Activated T-cell treated with anti-CD3 and anti-CD28 coated beads for 48 hours (primary cell): ENCODE measurements at places on chromosomes 3 and 15.

- no peak for DNase-seq
These were observed 34.1 kb downstream of the ATP13A5 start for GRCh38 chr3:193344486-193344885.

- no peak for DNase-seq
These were observed 241.8 kb downstream of the TBC1D5 start for GRCh38 chr3:17500618-17501017.

DNA sequence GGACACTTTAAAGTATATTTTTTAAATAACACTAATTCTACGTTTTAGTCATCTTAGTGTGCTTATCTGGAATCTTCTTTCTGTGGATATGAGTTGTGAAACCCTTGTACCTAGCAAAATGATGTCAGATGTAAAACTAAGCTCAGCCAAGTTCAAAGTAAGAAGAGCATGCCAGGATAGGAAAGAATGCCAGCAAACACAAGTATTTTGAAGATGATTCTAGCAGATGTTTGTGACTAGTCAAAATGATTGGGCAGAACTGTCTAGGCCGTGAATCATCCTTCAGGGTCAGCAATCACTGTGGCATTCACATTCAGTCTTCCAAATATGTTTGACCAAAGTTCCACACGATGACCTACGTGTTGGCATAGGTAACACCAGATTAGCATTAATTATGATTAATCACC lies 5.4 kb upstream of the PLOD2 start:
- no peak for DNase-seq

- no peak for DNase-seq
These were observed 10.1 kb upstream of the GPR171 start for GRCh38 chr3:151213151-151213550.

DNA sequence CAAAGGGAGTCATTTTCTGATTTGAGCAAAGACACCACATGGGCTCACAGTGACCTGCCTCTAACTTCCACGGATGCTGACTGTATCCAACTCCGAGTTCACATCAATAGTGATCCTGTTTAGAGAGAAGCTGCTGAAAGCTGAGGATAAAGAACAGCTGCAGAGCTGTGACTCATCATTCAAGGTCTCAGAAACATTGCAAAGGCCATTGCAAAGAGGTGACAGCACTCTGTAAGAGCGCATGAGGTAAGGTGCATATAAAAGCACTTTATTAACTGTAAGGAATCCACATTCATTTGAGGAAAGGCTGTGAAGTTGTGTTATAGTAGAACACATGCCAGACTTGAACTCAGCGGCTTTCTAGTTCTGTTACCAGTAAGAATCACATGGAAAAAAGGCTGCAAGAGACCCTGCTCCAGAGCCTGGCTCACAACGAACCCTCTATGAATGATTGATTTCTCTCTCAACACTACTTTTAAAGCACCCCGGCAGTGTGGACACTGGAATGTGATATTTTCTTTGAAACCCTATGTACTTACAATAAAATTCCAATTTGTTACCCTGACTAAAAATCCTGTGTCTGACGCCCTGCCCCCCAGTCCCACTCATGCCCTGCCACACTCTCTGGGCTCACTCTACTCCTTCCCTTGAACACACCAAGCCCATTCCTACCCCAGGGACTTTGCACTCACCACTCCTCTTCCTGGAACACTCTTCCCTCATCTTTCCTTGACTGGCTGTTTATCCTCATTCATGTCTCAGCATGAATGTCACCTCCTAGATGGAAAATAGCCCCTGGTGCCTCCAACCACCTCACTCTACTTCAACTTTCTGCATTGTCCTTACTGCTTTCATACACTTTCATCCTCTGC lies 111.2 kb downstream of the LSM3 start:
- no peak for DNase-seq

GRCh38 chr3:134754768-134755559 lies 40.1 kb upstream of the EPHB1 start:
- DNase-seq, result peak; percentile 18

DNA sequence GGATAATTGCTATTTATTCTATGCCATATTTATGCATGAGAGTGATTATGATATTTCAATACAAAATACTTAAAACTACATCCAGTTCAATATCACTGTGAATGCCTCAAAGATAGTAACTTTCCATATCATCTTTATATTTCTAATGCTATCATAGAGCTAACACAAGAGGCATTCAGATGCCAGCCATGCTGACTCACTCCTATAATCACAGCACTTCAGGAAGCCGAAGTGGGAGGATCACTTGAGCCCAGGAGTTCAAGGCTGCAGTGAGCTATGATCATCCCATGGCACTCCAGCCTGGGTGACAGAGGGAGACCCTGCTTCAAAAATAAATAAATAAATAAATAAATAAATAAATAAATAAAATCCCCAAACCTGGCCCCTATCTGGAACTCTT lies 498.7 kb downstream of the EPHA3 start:
- no peak for DNase-seq

- no peak for DNase-seq
These were observed 84.6 kb downstream of the PRICKLE2 start for GRCh38 chr3:64140651-64141050.

DNA sequence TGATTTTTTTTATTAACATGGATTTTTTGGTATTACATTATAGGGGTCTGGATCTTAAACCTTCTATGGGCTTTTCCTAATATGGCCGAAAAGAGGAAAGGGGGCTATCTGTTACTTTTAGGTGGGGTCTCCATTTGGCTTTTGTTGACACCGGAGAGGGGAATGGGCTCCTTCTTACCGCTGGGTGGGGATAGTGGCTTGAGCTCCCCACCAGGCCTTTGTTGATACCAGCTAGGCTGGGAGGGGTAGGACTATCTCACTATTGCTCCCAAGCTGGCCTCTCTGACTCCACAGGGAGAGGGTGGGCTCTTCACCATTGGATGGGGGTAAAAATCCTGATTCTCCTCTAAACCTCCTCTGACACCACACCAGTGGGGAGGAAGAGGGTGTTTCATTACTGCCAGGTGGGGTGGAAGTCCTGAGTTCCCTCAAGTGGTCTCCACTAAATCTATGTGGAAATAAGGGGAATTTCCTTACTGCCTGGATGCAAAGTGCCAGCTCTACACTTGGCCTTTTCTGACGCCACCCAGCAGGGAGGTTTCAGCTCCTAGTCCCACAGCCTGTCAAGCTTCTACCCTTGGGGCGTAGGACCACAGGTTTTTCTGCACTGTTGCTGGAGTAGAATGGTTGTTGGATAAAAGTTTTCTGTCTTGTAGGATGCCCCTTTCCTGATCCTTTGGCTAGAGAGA lies 572.3 kb downstream of the MAGI1 start:
- DNase-seq, result no peak

DNA sequence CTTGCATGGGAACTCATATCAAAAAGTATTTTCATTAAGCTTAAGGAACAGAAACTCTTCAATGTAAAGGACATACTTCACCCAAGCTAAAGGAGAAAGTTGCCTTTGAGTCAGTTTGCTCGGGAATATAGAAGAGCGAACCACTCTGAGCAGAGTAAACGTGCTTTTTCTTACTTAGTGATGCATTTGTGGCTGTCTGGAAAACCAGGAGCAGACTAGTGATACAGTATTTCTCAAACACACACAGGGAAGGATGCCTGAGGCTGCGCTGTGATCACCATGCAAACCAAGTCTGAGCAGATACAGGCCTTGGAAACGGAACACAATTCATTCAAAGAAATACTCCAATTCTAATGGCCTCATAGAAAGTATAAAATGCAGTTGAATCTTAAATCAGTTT lies 121.0 kb upstream of the CDIN1 start:
- DNase-seq, result no peak
